ENCODE measurements at places on chromosomes 16 and 17.

DNA sequence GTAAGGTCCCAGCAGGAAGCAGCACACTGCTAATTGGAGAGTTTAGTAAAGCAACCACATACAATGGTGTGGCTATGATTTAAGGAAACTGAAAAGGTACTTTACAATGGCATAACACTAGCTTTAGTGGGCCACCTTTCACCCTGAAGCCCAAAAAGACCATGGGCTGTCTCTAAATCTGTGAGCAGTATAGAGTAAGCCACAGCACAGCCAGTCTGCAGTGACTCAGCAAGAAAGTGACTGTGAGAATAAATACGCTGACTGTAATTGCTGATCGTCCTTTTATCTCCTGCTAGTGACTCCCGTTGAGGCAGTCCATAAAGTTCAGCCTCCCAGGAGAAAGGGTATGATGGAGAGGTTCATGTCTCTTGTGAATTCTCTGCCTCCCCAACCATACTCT lies 679.8 kb upstream of the KIF2B start:
- no peak for DNase-seq

DNA sequence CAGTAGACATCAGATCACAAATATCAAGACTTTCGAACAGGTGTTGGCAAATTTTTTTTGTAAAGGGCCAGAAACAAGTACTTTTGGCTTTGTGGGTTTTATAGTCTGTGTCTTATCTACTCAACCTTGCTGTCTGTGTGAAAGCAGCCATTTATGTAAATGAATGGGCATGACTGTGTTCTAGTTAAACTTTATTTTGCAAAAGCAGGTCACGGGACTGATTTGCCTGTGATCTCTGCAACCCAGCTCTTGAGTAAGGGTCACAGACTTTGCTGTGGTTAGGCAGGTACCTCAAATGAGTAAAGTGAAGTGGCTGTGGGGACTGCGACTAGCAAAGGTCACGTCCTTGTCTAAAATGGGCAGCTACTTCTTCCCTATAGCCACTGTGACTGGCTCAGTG lies 136.5 kb downstream of the FTO start:
- no peak for DNase-seq

GRCh38 chr17:3610523-3610922 lies 1.3 kb upstream of the TRPV1 start:
- no peak for DNase-seq

DNA sequence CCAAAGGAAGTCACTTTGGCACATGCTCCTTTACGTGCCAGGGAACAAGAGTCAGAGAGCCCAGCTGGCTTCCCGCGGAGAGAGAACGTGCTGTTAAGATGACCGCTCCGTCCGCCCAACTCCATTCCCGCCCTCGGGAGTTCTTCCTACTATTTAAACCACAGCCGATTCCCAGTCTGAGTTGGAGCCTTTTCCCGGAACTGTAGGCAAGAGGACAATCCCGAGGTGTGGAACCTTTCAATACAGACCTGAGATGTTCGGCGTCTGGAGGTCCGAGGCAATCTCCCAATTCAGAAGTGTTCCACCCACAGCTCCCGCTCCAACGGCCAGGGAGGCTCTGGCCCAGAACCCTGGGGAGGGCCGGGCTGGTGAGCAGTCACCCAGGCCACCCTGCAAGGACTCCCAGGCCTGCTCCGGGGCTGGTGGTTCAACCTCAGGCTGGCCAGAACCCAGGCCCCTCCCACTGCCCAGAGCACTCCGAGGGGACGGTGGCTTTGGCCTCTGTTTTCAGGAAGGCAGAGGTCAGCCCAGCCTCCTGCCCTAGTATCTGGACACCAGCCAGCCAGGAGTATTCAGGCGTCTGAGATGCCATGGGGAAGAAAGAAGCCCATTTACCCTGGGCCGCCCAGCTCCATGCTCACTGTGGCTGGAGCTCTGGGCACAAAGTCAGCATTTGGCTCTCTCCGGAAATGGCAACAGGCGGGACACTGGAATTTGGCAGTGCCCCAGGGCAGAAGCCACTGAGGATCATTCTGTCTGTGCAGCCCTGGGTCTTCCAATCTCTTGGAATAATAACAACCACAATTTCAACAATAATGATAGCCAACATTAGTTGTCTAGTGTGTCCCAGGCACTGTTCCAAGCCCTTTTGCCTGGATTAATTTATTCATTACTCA lies 21.4 kb downstream of the EMP2 start:
- DNase-seq = no peak

DNA sequence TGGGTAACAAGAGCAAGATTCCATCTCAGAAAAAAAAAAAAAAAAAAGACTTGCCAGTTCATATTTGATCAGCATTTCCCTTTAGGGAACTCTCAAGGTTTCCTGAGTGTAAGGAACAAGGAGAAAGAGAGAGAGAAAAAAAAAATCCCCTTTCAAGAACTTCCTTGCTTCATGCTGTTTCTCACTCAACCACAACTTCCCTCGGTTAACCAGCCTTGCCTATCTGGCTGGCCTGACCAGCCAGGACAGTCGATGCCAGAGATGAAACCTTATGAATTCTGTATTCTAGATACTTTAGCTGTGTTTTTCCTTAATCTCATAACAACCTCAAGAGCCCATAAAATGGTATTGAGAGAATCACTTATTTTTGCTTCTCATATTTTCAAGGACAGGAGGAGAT lies 2.6 kb upstream of the N4BP1 start:
- DNase-seq = no peak

DNA sequence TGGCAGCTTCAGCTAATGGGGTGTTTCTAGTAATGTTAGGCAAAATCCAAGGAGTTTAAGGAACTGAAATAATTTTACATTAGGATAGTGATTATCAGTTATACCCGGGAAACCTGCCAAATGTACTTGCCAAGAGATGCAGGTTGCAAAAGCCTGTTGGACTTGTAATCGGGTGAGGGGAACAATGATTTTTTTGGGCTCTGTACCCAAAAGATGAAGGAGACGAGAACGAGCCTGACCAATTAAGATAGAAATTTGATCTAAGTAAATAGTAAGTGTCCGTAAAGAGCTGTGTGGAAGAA lies 56.3 kb upstream of the ARL4D start:
- DNase-seq = no peak

- DNase-seq = no peak
Observed at GRCh38 chr17:29032013-29032856, 10.7 kb upstream of the PIPOX start.

DNA sequence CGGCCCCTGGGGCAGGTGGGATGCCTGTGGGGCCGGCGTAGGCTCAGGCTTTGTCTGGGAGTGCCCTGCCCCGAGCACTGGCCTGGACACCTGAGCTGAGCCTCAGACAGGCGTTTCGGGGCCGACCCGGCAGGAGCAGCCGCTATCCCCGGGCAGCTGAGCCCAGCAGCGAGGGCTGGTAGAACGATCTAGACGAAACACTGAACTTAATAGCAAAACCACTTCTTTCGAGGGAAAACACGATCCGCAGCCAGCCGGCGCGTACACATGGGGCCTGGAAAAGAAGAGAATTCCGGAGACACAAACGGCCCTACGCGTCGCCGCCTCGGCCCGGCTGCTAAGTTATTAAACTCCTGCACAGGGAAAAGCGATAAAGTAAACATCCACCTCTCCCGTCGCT lies 22.0 kb upstream of the SSTR5 start:
- no peak for DNase-seq

GRCh38 chr17:10327640-10328039 lies 45.2 kb downstream of the MYH13 start:
- peak; percentile 64 for DNase-seq

- DNase-seq = no peak
Observed at GRCh38 chr16:79899316-79899715, 298.8 kb upstream of the MAF start.

- DNase-seq = no peak
Observed at GRCh38 chr17:79792984-79793923, 3.6 kb downstream of the CBX8 start.

DNA sequence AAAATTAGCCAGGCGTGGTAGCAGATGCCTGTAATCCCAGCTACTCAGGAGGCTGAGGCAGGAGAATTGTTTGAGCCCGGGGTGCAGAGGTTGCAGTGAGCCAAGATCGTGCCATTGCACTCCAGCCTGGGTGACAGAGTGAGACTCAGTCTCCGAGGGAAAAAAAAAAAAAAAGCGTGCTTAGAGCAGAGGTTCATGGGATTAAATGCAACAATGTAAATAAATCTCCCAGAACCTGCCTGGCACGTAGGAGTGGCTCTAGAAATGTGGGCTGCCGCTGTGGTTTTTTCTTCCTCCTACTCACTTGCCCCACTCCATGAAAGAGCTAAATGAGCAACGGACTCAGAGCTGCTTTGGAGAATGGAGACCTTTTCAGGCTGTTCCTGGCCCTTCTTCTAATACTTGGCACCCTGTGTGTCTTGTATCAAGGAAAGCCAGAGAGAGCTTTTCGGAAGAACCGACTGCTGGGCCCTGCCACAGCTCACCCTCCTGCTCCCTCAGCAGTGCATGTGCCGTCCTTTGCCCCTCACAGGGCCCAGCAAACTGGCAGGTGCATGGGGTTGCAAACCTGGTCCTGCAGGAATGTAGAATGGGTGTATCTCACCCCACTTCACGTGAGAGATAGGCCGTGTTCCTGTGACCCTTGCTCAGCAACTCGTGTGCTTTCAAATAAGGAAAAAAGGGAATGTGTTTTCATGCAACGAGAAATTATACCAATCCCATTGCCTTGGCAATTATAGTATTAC lies 52.0 kb downstream of the LDHD start:
- no peak for DNase-seq

- no peak for DNase-seq
Observed at GRCh38 chr16:17171250-17172143, 299.3 kb downstream of the XYLT1 start.

- DNase-seq = peak; percentile 60
Observed at GRCh38 chr17:39209317-39210092, 9.4 kb downstream of the RPL19 start.

DNA sequence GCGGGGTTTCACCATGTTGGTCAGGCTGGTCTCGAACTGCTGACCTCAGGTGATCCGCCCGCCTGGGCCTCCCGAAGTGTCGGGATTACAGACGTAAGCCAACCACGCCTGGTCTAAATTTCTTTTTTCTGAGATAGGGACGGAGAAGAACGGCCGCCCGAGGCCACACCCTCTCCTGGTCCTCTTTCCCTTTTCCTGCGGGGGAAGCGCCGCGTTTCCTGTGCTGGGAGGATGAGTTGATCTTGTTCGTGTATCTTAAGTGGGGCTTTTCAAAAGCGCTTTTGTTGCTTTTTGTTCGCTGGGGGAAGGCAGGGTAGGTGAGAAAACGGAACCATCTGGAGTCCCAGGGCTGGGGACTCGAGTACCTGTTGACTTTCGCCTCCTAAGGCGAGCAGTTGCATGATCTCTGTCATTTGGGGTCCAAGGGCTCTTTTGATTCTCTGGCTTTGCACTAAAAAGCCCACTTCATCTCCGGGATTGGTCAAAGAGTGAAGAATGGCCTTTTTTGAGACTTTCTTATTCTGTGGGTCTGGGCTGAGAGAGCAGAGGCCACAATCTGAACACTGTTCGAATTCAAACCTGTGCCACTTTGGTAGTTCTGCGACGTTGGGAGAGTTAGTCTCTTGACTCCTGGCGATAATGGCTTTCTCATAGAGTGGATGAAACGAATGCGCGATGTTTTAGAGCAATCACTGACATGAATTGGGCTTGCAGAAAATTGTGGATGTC lies 1.3 kb downstream of the FUS start:
- no peak for DNase-seq

GRCh38 chr17:33038740-33039139 lies 47.1 kb downstream of the SPACA3 start:
- DNase-seq = peak; percentile 24

GRCh38 chr16:55697867-55698266 lies 42.1 kb downstream of the SLC6A2 start:
- DNase-seq = no peak

- DNase-seq = no peak
Observed at GRCh38 chr16:12059216-12059769, 82.8 kb downstream of the SNX29 start.

DNA sequence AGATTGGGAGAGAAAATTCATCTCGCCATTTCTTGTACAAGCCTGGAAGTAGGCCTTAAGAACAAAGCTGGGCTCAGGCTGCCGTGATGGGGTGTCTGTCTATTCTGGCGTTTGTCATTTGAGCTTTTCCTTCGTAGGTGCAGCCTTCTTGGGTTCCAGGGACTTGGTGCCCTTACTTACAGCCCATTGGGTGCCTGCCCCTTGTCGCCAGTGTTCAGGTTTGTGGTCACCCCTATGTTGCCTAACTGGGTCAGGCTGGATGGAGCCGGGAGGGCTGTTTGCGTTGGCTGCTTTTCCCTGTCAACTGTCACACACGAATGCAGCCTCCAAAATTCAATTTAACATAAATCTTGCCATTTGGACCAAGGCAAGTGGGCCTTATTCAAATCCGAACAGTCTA lies 23.7 kb upstream of the MED9 start:
- no peak for DNase-seq

- DNase-seq = no peak
Observed at GRCh38 chr17:19723964-19724363, 7.6 kb upstream of the SLC47A2 start.

- no peak for DNase-seq
Observed at GRCh38 chr17:10077561-10078299, 120.7 kb downstream of the GAS7 start.

- no peak for DNase-seq
Observed at GRCh38 chr17:7814969-7815368, 19.0 kb upstream of the KDM6B start.

GRCh38 chr16:67653128-67653788 lies 6.8 kb downstream of the ACD start:
- DNase-seq = no peak

DNA sequence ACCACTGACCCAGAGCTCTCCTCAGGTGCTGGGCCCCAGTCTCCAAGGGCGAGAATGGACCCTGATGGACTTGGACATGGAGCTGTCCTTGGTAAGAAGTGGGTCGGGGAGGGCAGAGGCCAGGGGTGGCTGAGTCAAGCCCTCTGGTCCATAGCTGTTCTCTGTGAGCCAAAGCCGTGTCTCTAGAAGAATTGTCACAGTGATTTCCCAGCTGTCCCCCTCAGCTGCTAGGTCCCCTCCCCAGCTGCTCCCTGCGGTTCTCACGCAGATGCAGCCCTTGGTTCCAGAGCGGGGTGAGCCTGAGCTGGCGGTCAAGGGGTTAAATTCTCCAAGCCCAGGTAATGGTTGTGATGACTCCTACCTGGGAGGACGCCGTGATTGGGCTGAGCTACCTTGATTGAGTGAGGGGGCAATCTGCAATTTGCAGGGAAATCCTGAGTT lies 1.3 kb upstream of the NOL3 start:
- no peak for DNase-seq

DNA sequence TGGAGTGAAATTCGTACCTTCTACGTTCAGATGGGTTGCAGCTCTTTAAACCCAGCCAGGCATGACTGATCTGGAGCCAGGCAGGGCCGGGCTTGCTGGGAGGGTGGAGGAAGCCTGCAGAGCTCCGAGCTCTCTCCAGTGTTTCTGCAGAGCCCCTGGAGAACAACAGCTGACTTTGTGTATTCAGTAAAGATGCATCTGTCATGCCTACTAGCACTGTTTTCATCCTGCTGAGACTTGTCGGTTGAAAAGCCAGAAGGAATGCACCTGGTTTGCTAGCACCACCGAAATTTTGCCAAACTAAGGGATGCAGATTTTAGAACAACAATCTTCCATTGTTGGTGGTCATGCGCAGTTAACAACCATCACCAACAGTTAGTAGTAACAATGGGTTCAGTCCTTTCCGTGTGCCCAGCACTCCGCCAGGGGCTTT lies 22.4 kb upstream of the SCNN1B start:
- DNase-seq = peak; percentile 45

All from NCI-H1436 (cell line).